ENCODE measurements at places on chromosomes 13 and 19.

- peak; percentile 23 for DNase-seq
These were observed 1526.9 kb downstream of the EFNB2 start for GRCh38 chr13:105008604-105009003.

DNA sequence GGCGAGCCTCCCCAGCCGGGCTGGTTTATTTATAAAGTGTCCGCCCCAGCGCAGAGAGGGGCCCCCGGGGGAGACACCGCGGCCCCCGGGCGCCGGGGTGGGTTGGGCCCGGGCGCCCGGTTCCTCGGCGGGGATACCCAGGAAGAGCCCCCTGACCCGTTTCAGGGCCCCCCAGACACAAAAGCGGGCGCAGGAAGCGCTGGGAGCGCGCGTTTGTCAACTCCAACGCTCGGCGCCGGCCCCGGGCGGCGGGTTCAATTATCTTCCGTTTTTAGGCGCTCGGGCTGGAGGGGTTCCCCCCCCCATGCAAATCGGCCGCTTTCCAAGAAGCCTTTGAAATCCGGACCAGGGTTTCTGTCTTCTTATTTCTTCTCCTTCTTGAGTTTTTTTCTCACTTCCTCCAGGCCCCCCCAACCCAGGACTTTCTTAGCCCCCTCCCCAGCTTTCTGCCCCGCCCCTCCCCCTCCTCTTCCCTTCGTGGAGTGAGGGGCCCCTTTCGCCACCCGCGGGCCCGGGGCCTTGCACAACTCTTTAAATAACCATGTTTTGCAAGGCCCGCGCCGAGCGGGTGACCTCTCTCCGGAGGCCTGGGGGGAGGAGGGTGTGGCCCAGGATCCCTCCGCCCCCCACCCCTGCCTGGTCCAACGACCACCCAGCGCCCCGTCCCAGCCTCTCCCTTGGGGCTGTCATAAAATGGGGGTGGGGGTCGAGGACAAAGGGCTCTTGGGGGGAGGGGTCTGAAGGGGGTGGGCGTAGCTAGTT, 935 bp downstream of the ARID3A start:
- DNase-seq, result no peak

GRCh38 chr19:15288146-15288963, 44.0 kb downstream of the BRD4 start:
- no peak for DNase-seq

DNA sequence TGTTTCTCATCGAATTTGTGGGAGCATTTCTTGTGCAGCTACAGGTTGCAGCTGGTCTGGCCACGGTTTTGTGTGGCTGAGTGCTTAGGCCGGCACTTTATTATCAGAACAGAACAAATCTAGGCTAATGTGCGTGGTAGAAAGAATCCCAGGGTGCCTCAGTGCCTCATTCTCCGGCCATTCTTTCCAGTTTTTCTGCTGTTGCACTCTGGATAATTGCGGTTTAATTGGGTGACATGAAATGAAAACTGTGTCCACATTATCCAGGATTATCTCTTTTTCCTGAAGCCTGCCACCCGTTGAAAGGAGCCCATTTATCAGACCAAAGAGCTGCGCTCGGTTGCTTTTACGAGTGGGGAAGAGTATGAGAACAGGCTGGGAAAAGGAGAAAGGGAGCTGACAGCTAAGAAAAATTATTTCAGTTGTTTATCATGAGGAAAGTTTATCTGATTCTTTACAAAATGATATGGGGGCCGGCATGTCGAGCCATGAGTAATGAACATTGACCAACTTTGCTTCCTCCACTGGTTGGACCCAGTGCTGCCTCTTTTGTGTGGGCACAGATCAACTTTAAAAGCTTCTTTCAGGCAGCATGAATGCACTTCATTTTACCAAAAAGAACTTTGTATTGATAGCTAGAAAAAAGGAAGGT, 117.0 kb upstream of the SOX21 start:
- DNase-seq, result no peak

DNA sequence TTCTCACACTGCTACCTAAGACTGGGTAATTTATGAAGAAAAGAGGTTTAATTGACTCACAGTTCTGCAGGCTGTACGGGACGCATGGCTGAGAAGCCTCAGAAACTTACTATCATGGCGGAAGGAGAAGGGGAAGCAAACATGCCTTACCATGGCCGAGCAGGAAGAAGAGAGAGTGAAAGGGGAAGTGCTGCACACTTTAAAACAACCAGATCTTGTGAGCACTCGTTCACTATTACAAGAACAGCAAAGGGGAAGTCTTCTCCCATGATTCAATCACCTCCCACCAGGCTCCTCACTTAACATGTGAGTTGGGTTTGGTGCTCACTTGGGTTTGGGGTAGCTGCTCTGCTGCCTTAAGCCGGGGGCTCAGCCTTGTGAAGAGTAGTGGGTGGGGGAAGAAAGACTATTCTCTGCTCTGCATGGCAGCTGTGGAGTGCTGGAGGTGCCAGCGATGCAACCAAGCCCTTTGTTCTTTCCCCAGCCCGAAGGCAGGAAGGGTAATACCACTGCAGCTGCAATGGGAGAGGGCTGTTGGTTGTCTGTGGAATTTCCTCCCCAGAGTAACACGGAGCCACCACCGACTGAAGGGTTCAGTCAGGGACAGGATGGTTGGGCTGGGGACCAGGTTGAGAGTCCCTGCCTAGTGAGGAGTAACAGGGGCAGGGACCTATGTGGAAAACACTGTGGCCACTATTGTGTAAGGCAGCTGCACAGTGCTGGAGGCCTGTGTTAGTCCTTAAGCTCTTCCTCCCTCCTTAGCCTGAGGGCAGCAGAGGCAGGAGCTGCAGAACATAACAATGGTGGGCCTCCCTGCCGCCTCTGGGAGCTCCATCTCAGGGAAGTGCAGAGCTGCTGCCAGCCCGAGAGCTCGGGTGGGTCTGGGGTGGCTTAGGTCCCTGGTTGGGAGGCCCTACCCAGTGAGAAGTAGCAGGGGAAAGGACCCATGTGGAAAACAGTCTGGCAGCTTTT, 1262.5 kb downstream of the EFNB2 start:
- DNase-seq, result no peak

GRCh38 chr19:3788996-3789778, 3.0 kb upstream of the MATK start:
- DNase-seq, result no peak
